ENCODE measurements at places on chromosomes 3 and 15.

- DNase-seq, result no peak
These were observed 5.6 kb downstream of the SLC25A38 start for GRCh38 chr3:39388741-39389248.

DNA sequence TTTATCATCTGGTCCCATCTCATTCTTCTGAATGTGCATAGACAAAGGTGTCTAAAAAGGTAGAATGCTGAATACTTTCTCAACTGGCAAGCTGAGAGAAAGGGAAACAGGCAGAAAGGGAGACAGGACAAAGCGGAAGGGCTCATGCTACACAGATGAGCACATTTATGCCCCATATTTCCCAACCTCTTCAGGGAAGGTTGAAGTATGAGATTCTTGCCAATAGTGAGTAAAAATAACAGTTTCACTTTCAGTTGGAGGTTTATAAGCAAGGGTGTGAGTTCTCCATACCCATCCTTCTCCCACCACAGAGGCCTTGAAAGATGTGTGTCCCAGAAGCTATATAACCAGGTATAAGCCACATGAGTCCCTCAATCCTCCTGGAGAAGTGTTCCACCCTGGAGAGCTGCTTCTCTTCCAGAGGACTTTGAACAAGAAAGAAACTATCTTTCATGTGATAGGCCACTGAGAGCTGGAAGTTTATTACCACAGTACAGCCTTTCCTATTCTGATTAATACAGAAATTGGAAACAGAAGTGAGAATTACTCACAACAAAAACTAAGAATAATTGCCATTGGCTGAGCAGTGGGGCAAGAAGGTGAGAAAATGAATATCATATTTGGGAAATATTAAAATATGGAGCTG lies 709.4 kb upstream of the NR2F2 start:
- DNase-seq, result no peak

- no peak for DNase-seq
These were observed 1001.6 kb downstream of the ROBO2 start for GRCh38 chr3:78041486-78041885.

GRCh38 chr3:22935040-22935439 lies 268.1 kb upstream of the UBE2E2 start:
- DNase-seq, result no peak

- no peak for DNase-seq
These were observed 79.6 kb upstream of the ADAMTSL3 start for GRCh38 chr15:83574345-83574744.

DNA sequence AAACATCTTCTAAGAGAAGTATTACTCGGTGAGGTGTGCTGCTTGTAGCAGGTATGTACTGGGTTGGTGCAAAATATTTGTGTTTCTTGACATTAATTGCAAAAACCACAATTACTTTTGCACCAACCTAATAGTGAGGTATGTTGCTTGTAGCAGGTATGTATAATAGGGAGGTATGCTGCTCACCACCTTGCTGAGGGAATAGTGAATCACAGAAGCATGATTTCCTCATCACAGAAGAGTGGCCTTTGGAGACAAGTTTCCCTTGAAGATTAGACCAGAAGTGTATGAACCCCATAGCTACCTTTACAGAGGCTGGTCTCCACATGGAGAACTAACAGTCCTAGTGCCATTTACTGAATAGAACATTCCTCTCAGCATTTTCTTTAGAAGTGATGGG lies 15.5 kb downstream of the DCP1A start:
- no peak for DNase-seq

DNA sequence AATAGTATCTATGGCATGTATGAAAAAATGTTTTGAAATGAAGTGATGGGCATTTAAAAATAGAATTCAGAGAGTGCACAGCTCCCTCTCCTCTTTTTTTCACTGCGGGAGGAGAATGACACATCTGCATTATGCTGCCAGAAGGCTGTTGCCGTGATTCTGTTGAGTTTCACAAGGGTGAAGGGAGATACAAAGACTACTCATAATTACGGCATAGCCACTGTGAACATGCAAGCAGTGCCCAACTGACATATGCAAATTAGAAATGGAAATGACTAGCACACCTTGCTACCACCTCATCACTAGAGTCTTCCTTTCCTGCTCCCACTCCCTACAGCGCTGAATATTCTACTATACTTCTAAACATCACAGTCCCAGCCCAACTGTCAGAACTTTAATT lies 20.1 kb downstream of the IFT57 start:
- no peak for DNase-seq

- DNase-seq, result no peak
These were observed 4.4 kb downstream of the RCCD1 start for GRCh38 chr15:90959028-90959595.

DNA sequence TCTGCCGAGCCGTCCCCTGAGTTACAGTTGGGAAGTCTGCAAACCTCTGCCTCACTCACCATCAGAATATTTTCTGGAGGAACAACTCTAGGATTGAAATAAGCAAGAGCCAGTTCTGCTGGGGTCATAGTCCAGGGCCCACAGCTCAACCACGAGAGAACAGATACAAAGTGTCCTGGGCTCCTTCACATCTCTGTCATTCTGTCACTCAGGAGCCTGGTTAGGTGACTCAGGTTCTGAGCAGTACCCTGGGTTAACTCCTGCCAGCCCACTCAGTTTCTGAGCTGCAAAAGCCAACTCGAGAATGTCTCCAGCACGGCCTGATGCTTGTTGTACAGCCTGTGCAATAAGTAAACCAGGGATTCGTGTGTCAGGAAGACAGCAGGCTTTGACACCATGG lies 155.7 kb downstream of the SLCO3A1 start:
- DNase-seq, result no peak

- no peak for DNase-seq
These were observed 102.9 kb upstream of the ABHD17C start for GRCh38 chr15:80591938-80592825.

GRCh38 chr15:57306944-57307411 lies 69.3 kb upstream of the CGNL1 start:
- no peak for DNase-seq

- DNase-seq, result no peak
These were observed 152.9 kb upstream of the GOLIM4 start for GRCh38 chr3:168248383-168249204.

GRCh38 chr3:3881050-3881449 lies 81.8 kb downstream of the LRRN1 start:
- DNase-seq, result no peak

GRCh38 chr3:127487196-127487595 lies 103.3 kb downstream of the TPRA1 start:
- DNase-seq, result no peak

DNA sequence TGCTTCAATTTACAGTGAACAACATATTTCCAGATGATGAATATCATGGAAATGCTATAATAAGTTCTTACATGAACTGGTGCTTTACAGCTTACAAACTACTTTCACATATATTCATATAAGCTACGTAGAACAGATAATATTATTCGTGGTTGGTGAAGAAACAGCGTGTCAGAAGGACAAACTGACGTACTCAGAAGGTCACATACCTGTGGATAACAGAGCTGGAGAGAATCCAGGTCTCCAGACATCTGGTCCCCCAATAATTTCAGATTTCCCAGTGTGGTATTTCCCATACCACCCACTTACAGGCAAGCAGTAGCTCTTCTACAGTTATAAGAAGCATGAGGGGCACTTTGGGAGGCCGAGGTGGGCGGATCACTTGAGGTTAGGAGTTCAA lies 156.6 kb downstream of the PLD1 start:
- DNase-seq, result no peak

- no peak for DNase-seq
These were observed 545.7 kb downstream of the NLGN1 start for GRCh38 chr3:173943264-173943663.

DNA sequence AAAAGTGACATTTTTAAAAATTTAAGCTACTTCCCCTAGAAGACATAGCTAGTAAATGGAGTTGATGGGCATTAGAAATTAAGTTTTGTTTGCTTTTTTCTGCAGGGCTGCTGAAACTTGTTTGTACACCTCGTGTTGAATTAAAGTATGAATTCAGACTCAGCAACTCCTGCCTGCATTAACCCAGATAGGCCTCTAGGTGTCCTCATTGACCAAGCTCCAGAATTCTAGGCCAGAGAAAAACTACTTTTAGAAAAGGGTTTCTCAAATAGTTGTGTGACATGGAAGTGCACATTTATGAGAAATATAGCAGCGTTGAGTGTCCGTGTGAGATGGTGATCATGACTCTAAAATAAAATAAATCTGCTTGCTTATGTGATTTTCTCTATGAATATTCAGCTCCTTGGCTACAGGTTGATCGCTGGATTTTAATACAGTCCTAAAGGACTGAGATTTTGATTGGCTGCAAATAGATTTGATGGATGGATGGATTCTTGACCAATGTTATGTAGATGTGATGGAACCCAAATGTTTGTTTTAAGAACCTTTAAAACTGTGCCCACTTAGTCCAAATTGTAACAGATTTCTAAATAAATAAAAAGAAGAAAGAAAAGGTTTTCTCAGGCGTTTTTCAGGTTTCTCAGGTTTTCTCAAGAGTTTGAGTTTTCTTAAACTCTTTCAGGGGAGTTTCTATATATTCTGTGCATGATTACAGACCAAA lies 39.4 kb upstream of the LMOD3 start:
- DNase-seq, result peak; percentile 44

GRCh38 chr3:86986671-86987420 lies 4.1 kb downstream of the VGLL3 start:
- no peak for DNase-seq

DNA sequence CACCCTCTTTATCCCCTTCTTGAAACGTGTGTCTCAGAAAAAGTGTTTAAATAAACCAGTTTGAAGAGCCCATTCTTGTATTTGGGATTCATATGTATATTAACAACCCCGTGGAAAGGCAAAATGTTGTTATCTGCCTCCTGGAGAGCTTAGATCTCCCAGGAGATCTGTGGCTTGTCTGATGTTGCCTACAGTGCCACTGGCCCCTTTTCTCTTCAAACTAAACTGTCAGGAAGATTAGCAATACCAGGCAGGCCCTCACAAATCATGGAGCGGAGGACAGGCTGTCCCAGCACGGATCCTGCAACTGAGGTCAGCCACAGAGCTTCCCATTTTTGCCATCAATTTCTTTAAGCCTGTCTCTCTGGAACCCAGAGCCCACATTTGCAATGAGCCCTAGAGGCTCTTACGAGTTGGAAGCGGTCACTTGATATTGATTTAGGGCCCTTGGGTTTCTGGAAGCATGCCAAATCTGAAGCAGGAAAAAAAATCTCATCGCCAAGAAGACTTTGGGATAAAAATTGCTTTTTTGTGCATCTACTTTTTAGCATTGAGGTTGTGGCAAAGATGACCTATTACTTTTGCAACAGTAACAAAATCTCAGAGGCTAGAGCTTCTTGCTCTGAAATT lies 234.1 kb downstream of the OPA1 start:
- DNase-seq, result no peak

GRCh38 chr3:64079369-64080150 lies 56.3 kb upstream of the PSMD6 start:
- no peak for DNase-seq

DNA sequence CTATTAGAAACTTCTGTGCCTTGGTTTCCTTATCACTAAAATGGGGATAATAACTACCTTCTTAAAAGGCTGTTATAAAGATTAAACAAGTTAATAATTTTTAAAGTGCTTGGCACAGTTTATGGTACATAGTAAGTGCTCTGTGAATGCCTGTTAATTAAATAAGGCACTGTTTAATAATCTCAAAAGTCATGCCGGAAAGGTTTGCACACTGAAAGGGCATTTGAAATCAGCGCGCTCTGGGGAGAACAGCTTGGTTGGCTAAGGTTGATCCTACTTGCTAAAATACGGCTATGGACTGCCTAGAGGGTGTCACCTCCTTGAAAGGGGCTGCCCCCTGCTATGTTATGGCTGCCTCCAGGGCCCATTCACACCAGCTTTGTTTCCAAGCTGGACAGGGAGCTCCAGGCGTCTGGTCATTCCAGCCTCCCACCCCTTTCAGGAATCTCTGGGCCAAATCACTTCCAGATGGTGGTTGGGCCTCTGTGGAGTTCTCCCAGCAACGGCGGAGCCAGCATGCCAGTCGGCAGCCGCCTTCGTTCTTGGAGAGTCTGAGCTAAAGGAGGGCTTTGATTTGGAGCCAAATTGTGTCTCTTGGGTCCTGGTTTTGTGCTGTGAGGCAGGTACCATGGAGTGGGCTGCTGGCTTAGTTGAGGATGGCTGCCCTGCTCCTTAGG lies 5.9 kb downstream of the FLNB start:
- DNase-seq, result no peak

DNA sequence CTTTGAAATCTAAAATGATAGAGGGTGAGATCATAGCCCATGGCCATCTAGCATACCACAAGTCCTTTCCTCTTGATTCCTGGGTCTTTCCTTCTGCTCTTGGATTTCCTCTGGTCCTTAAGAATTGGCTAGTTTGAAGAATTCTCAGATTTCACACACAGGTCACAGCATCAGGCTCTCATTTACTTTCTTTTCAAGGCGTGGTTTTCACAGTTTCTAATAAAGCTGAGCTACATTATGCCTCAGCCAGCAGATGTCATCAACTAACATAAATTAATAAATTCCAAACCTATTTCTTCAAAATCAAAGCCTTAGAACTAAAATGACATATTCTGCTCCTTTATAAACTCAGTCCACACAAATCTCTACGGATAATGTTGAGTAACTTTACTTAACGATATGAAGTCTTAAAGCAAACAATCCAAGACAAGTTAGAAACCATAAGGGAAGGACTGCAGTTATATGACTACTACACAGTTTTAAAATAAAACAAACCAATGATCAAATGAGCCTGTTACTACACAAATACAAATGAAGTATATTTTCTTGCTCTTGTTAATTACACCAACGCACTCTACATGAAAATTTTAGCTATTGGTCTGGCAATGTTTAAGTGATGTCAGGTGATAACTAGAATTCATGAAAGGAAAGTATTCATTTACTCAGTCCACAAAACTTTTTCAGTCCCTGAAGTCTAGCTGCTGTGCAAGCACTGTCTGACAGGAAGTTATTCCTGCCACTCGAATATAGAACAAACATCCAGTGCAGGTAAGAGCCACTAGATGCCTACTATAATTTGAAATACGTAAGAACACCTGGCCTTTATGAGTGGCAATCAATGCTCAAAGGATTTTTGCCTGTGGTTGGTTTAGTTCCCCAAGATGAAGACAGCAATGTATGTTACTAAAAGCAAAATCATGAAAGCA lies 9.2 kb downstream of the CCDC14 start:
- DNase-seq, result no peak

GRCh38 chr3:50612970-50613846 lies 1.6 kb upstream of the CISH start:
- DNase-seq, result no peak
